ENCODE measurements at places on chromosomes 6 and 20. TPM values are rescaled to one million over a fixed set of nuclear protein-coding genes. Genes with fewer than 3 reads are reported as not detected.

GRCh38 chr6:112626468-112627082 is 279.4 kb downstream of the RFPL4B start:
- peak; percentile 10 for DNase-seq

DNA sequence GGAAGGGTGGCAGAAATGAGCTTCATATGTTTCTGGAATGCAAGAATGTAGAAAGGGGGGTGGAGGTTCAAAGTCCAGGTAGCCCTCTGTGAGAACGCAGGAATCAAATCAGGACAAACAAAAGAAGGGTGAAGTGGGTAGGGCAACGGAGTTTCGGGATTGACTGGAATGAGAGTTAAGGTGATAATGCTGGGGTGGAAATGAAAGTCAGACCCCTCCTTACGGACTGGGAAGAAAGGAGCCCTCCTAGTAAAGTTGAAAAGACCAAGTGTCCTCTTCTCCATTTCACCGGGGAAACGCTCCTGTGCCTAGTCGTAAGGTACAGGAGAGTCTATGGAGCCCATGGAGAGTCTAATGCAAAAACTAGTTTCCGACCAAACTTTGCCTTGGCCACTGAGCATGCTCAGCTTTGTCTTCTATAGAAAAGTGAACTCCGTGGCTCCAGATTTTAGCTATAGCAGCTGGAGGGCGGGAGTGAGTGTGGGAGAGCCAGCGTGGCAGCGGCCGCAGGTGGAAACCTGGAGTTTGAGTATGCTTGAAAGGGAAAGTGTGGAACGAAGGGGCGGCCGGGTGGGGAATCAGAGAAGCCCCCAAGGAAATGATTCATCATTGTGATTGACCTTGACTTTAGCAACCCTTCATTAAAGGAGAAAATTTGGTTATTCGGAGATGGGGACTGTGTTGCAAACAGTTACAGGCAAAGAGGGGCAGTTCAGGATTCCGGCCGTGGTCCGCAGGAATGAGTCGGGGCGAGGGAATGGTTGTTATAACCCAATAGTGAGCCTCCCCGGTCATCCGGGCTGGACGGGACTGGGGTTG is 1.3 kb upstream of the LRRC1 start:
- DNase-seq = peak; percentile 96

DNA sequence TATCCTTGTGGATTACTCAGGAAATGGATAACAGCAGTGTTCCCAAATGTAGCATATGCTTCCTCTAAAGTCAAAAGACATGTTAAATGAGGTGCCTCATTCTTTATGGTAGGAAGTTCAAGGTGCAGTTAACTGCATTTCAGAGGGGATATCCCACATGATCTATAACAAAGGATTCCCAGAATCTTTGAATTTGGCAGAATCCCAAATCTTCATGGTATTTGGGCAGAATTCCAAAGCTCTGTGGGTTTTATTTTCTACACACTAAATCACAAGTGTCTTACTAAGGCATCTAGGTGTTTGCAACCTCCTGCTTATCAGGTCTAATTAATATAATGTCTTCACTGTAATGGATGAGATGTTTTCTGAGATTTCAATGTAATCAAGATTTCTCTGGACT is 364.3 kb upstream of the MAN1A1 start:
- no peak for DNase-seq

GRCh38 chr6:11212664-11213063 is 19.8 kb downstream of the NEDD9 start:
- DNase-seq = no peak

DNA sequence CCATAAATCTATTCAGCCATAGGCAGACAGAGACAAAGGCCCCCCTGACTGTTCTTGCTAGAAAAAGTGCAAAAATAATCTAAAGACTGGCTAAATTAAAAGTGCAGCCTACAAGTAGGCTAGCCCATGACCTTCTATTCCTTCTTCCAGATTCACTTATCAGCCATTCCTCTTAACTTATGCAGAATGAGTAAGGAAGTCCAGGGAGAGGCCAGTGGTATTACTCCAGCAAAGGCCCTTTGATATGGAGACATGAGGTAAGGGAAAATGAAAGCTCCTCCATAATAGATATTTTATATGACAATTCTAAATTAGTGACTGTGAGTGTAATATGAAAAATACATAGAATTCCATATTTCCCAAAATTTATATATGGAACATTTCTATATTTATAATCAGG is 199.4 kb downstream of the TBC1D32 start:
- DNase-seq = no peak

DNA sequence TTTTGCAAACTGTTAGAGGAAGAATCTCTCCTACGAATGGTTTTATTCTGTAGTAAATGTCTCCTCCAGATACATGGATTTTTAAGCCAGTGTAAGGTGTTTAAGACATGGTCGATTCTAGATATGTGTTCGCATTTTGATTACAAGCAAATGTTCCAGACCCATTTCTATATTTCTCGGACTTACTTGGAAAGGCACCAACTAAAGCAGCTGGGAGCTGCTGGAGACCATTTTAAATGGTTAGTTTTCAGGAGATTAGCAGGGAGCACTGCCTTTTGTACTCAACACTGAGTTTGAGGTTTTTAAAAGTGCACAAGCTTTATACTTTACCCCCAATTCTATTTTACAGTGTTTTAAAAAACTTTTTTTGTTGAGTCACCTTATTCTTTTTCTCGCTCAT is 857.0 kb downstream of the KIF16B start:
- DNase-seq = no peak

- DNase-seq = peak; percentile 77
Observed at GRCh38 chr6:73704260-73704659, 8.3 kb downstream of the CD109 start.

DNA sequence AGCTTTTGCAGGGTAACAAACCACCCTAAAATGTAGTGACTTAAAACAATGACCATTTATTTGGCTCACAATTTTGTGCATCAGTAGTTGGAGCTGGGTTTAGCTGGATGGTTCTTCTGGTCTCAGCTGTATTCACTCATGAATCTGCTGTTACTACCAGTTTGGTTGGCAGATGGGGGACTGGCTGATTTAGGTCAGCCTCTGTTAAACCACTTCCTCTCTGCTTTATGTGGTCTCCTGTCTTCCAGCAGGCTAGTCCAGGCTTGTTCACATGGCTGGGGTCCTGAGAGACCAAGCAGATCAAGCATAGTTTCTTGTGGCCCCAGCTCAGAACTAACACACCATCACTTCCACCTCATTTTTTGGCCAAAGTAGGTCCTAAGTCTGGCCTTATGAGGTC is 67.2 kb upstream of the LAMP5 start:
- no peak for DNase-seq

GRCh38 chr20:60056407-60057122 is 98.3 kb downstream of the CDH26 start:
- DNase-seq = no peak

Gene BHLHE23
- not detected for total RNA-seq

Gene SUPT3H
- 11.9 TPM for total RNA-seq

Gene TNFRSF6B
- total RNA-seq = not detected

Gene DZANK1
- total RNA-seq = 1.4 TPM

Gene NFKBIL1
- 13.9 TPM for total RNA-seq

Gene LCA5
- total RNA-seq = 4.6 TPM

Data from HepG2 (cell line).